Stimulated activated CD4-positive, alpha-beta T cell treated with anti-CD3 and anti-CD28 coated beads, Interleukin-12 subunit alpha, Interleukin-12 subunit beta, amount 100 ng/mL, for 48 hours (primary cell): ENCODE measurements at places on chromosomes 11 and 22.

DNA sequence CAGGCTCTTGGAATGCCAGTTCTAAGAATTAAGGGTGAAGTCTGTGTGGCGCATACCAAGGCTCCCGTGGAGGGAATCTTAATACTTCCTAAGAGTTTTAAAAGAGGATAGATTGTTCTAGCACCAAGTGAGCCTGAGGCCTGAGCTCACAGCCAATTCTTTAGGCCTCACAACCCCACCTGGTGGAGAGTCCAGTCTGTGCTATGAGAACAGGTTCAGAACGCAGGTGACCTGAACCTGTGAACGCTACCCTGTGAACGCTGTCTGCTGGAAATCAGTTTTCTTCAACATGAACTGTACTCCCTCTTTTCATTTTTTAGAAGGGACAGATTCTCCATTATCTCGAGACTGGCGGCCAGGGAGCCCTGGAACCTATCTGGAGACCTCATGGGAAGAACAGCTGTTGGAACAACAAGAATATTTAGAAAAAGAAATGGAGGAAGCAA is 43.2 kb upstream of the DLAT start:
- no peak for DNase-seq

DNA sequence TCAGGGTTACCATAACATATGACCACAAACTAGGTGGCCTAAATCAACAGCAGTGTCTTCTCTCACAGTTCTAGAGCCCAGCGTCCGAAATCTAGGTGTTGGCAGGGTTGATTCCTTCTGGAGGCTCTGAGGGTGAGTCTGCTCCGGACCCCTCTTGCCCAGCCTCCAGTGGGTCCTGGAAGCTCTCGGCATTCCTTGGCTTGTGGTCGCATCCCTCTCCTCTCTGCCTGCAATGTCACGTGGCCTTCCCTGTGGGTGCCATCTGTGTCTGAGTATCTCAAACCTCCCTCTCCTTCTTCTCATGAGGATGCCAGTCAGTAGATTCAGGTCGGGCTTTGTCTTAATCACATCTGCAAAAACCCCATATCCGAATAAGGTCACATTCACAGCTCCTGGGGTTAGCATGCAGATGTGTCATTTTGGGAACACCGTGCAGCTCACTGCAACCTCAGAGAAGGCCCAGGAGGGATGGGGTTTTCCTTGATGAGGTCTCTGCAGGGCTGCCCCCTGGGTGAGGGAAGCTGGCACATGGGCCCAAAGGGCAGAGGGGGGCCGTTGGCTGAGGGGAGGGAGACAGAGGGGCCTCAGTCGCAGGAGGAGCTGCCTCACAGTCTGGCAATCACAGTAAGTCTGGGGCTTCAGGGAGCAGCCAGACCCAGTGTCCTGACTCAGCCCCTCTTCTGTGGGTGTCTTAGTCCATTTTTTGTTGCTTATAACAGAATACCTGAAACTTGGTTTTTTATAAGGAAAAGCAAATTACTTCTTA is 41.2 kb downstream of the PARVG start:
- no peak for DNase-seq

DNA sequence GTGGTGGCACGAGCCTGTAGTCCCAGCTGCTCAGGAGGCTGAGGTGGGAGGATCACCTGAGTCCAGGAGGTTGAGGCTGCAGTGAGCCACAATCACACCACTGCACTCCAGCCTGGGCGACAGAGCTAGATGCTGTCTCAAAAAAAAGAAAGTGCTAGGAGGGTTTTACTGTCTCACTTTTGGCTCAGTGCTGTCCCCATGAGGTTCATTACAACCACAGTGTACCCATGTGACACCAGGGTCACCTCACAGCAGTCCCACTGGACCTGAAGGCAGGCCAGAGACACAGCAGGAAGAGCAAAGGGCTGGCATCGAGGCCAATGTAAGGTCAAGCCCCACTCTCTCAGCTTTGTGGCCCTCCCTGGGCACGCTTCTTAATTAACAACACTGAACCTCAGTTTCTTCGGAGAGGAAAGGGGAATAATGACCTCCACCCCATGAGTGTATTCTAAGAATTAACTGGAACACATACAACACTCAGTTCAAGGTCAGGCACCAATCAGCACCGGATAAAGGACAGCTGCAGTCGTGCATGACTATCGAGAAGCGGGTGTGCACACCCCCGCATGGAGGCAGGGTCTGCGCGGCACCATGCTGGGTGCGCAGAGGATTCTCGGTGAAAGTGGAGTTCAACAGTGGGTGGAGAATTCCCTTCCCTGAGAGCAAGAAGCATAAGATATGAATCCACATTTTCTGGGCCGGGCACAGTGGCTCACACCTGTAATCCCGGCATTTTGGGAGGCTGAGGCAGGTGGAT is 30.9 kb upstream of the BAIAP2L2 start:
- no peak for DNase-seq

GRCh38 chr11:119936426-119936825 is 201.5 kb downstream of the TRIM29 start:
- no peak for DNase-seq

GRCh38 chr11:99693941-99694492 is 673.3 kb downstream of the CNTN5 start:
- DNase-seq: no peak

GRCh38 chr11:73584831-73585230 is 13.1 kb downstream of the FAM168A start:
- no peak for DNase-seq

GRCh38 chr11:1229471-1230120 is 6.7 kb downstream of the MUC5B start:
- no peak for DNase-seq

DNA sequence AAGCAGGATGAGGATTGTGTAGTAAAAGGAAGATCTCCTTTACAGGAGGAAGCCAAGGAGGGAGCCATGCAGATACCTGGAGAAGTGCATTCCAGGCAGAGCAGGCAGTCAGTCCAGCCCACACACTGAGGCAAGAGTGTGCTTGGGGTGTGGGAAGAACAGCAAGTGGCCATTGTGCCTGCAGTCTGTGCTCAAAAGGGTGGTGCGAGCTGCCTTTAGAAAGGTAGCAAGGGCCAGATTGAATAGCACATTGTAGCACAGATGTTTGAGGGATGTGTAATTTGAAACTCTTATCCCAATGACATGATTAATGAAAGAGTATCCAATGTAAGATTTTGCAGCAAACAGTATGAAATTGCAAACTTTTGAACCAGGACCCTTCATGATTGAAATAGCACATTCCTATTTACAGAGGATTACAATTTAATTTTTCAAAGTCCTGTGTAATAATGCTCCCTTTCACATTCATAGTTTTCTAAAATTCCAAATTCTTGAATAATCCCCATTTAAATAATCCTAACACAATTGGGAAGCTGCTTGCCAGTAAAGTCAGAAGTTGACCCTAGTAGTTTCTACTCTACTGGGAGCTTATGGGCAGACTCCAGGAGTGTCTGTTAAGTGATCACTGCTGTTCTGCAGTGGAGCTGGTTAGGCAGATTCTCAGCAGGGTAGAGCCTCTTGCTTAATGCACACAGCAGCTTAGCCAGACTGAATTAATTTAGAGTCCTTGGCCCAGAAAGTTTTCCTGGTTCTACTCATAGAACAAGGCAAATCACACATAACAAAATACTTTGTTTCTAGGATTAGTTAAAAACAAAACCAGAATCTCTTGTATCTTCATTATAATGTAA is 78.1 kb downstream of the CYB5R2 start:
- DNase-seq: no peak

- no peak for DNase-seq
Observed at GRCh38 chr11:12716816-12717215, 42.6 kb downstream of the TEAD1 start.

DNA sequence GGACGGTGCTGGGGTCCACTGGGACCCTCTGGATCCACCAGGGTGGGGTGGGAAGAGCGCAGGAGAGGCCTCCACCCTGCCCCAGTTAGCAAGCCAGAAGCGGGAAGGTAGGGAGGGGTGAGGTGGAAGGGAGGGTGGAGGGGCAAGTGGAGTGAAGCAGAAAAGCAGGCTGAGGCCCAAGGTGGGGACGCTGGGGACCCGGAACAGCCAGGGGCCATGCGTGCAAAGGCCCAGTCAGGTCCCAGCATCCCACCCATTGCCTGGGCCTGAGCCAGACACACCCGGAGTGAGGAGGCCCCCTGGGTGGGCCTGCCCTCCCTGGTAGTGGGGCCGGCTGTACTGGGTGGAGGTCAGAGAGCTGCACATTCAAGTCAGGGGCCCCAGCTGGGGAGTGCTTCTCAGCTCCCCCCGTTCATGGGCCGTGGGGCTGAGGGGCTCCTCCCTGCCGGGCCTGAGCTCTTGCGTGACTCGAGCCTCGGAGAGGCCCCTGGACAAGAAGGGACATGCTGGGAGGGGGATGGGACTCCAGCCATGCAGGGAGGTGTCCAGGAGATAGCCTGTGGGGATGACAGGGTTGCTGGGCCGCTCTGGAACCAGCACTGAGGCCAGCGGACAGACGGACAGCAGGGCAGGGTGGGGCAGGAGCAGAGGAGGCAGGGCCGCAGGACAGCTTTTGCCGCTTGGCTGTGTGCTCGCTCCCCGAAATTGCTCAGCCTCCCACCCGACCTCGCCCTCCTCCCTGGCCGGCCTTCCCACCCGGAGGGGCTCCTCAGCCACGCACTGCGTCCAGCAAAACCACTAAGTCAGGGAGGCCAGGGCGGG is 7.7 kb downstream of the TNNT3 start:
- DNase-seq: no peak

DNA sequence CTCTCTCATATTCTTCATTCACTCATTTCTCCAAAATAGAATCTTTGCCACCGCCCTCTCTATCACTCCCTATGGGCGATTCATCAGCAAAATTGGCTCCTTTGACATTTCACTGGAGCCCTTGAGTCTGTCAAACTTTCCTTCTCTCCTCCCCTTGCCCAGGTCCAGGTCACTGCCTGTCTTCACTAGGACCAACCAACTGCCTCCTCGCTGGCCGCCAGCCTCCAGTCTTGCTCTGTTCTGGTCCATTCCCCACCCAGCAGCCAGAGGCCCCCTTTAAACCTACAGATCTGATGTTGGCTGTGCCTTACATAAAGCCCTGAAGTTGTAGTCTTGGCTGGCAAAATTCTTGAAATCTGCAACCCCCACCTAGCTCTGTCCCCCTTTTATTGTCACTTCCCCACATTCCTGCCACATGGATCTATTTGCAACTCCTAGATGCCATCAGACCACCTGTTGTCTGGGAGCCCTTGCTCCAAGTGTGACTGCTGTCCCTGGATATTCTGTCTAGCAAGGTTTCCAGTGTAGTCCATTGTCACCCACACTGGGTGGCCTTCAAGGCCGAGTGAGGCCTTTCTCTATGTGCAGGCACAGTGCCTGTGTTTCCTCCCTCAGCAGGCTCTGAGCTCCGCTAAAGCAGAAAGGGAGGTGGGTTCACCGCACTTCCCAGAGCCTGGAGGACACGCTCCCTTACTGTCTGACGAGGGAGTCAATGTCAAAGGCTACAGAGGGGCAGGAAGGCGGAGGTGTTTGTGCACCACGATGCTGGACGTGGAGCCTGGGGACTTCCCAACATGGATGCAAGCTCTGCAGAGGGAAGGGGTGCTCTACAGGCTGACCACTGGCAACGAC is 25.5 kb downstream of the MYEOV start:
- DNase-seq: no peak

DNA sequence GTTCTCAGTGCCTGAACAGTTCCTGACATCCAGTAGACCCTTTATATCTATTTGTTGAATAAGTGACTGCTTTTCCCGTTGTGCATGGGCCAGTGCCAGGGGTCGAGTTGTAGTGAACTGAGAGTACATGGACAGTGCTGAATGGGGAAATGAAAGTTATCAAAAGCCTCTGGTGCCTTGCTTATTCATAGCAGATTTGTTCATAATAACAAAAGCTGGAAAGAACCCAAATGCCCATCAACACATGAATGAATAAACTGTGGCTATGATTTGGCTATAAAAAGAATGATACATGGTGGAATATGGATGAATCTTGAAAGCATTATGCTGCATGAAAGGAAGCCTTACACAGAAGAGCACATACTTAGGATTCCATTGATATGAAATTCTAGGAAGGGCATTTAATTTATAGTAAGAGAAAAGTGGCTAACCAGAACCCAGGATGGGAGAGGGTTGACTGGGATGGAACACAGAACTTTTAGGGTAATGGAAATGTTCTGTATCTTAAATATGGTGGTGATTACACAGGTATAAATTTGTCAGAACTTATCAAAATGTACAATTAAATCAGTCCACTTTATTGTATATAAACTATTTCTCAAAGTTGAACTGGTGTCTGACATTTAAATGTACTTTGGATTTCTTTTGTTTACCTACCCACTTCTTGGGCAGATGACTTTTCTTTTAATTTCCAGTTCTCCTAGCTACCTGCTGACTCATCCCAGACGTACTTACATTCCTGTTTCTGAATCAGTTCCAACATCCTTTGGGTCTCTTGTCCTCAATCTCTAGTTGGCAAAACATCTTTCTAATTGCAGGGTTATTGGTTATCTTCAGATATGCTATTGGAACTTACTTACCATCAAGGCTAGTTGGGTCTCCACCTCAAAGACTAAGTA is 42.8 kb downstream of the PACS1 start:
- DNase-seq: no peak

- DNase-seq: no peak
Observed at GRCh38 chr11:267491-267994, 10.7 kb upstream of the NLRP6 start.
